CD4-positive, alpha-beta memory T cell (primary cell): ENCODE measurements at places on chromosomes 7 and 10. TPM values are rescaled to one million over a fixed set of nuclear protein-coding genes. Genes with fewer than 3 reads are reported as not detected.

- DNase-seq, result no peak
Observed at GRCh38 chr7:98456866-98457265, 56.0 kb upstream of the BAIAP2L1 start.

DNA sequence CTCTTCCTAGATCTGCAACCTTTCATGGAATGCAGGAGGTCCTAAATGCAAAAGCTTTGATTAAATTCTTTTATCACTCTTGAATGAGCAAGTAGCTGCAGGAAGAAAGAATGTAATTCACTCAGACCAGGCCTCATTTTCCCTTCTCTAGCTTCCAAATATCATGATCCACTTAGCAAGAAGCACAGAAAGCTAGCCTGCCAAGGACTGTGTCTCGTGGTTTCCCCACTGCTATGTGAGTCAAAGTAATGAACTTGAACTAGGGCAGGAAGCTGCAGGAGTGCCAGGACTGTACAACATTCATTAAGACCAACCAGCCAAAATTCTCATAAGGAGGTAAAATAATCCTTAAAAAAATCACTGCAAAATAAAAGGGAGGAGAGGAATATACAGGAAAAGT is 379.2 kb downstream of the CALN1 start:
- no peak for DNase-seq

GRCh38 chr7:48305661-48306060 is 134.4 kb downstream of the ABCA13 start:
- DNase-seq, result no peak

DNA sequence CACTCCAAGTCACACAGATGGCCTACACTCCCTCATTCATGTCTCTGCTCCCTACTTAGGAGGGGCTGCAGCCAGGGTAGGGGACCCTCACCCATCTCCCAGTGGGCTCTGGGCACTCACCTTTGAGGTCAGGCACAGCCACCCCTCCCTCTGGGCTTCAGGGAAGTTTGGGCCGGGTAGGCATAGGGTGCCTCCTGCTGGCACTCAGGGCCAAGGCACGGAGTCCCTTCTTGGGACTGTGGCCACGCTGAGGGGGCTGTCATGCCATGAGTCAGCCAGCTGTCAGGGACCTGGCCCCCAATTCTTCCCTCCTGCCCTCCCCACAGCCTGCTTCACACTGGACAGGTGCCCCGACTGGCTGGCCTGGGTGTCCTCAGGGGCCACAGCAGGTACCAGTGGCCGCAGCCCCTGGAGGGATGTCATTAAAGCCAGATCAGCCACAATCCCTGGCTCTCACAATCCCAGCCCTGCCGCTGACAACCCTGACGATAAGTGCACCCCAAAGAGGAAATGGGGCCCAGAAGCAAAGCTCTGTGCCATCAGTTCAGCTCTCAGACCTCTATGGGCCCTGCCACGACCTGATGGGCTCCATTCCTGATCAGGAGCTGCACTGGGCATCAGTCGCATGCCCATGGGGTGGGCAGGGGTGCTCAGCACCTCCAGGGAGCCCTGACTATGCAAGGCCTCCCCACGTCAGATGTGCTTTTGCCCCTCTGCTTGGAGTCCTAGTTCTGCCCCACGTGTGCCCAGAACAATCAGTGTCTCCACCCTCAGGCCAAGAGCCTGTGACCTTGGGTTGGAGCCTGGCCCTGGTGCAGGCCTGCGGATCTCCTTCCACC is 34.1 kb upstream of the RET start:
- DNase-seq, result no peak

The LIPM gene
- not detected for polyA plus RNA-seq
